Stimulated activated CD4-positive, alpha-beta T cell treated with anti-CD3 and anti-CD28 coated beads, Interleukin-4, amount 100 ng/mL, for 1 hour (primary cell): ENCODE measurements at places on chromosomes 7 and 10.

DNA sequence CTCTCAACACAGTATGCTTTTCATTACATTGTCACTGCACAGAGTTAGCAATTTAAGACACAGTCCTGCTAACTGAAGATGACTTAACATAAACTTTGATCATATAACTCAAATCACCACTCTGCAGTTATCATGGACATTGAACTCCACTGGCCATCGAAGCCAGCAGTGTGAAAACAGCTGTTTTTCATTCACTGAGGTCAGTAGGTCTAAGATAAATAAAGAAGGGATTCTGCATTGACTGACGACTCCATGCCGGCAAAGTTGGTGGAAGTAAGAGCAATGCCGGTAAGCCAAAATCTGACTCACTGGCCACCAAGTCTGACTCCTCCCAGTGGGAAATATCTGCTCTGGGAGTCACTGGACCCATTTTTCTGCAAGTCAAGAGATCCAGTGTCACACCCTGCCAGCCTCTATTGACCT is 449.9 kb upstream of the ANKRD30A start:
- DNase-seq: no peak

DNA sequence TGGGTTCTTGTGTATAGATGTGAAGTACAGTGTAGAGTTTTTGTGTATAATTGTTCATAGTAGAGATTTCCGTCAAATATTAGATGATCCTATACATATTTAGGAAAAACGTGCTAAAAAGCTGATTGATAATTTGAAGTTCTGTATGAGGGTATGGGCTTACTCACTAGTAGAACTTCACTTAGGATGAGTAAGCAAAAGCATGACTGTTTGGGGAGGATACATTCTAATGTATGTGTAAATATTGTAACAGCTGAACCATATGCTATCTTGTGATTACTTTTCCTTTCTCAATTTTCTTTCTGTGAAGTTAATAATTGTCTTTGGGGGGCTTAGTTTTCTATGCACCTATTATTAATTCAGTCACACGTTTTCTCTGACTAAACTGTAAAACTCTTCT is 53.2 kb upstream of the PDK4 start:
- DNase-seq: no peak

DNA sequence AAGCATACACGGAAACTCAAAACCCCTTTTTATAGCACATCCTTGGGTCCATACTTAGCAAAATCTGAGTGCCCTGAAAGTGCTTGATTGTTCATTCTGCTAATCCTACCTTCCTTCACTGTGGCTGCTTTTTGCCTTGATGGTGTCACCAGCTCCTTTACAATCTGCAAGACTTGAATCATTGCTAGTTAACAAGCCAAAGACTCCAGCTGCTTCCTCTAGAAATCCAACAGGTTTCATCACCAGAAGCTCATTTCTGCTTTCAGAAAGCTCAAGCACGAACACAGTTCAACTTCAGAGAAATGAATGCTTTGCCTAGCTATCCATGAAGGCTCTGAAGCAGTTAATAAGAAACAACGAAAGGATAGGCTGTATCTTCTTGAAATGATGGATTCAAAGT is 38.0 kb downstream of the USP6NL start:
- no peak for DNase-seq

- no peak for DNase-seq
Observed at GRCh38 chr10:76559892-76560220, 1077.8 kb downstream of the KCNMA1 start.

DNA sequence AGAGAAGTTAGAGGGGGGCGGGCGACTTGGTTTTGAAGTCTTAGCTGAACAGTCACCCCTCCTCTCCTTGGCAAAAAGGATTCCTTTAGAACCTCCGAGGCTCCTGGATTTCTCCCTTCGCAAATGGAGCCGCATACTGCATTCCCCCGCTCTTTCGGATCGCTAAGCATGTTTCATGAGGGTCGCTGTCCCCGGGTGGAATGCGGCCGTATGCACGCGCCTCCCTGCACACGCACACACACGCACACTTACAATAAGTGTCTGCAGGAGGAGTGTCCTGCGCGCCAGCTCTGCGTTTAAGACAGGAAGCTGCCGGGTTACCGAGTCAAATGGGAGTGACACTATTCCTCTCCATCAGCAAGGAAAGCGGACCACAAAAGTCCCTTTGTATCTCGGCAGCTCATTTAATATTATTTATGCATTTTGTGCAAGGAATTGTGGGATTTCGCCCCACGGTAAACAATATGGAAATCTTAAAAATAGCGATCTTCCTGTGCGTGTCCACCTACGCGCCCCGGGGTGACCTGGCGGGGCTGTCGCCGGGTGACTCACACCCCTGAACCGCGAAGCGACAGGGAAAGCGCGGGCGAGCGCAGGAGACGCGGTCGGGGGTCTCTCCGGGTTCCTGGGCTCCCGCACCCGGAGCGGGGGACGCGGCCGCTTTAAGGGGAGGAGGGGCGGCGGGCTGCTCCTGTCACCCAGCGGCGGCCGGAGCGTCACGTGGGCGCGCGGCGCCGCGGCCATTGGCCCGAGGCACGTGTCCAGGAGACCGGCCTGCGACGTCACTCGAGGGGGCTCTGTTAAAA is 988 bp upstream of the EN2 start:
- DNase-seq: peak; percentile 36

GRCh38 chr10:22699976-22700375 is 14.4 kb downstream of the PIP4K2A start:
- no peak for DNase-seq

- DNase-seq: no peak
Observed at GRCh38 chr10:955820-956217, 24.3 kb upstream of the LARP4B start.

DNA sequence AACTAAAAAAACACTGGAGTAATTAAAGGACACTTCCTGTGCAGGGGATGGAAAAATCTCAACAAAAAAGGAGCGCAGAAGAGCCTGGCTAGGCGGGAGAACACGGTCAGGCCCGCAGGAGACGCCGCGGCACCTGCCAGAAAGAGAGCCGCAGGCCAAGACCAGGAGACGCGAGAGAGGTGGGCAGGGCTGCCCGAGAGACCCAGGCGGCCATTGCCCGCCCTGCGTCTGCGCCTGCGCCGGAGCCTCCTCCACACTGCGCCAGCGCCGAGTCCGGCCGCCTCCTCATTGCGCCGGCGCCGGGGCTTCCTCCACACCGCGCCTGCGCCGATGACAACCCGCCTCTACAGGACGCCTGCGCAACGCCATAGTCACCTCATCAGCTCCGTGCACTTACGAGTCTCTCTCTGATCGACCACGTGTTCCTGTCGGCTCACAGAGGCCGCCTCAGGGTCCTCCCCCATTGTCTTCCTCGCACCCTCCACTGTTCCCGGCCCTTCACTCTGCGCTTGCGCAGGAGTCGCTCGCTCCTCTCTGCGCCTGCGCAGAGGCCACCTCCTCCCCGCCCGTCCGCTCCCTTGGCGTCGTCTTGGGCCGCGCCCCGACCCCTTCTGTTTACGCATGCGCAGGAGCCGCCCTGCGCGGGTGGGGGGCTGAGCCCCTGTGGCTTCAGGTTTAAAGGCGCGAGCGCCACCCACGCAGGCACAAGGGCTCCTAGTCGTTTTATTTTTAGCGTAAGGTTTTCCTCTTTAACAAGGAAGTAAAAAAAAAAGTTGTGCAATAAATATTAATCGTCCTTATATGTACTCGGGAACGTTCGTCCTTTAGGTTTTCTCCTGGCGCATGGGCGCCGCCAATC is 43.2 kb upstream of the FAM20C start:
- DNase-seq: peak; percentile 97

DNA sequence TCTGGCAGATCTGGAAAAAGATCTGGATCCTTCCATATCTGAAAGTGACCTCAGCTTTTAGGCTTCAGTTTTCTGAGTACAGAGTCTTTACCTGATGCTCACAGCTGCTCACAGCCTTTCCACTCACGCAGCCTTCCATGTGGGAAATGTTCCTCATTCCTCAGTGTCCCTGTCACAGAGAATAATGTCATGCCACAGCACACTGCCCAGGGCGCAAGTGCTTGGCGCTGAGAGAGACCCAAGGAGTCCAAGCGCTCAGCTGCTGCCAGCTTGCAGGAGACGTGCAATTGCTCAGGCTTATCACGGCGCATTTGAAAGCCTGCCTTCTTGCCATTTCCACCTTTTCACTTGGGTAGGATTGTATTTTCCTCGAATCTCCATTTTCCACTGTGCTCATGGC is 271.9 kb upstream of the MKI67 start:
- no peak for DNase-seq

DNA sequence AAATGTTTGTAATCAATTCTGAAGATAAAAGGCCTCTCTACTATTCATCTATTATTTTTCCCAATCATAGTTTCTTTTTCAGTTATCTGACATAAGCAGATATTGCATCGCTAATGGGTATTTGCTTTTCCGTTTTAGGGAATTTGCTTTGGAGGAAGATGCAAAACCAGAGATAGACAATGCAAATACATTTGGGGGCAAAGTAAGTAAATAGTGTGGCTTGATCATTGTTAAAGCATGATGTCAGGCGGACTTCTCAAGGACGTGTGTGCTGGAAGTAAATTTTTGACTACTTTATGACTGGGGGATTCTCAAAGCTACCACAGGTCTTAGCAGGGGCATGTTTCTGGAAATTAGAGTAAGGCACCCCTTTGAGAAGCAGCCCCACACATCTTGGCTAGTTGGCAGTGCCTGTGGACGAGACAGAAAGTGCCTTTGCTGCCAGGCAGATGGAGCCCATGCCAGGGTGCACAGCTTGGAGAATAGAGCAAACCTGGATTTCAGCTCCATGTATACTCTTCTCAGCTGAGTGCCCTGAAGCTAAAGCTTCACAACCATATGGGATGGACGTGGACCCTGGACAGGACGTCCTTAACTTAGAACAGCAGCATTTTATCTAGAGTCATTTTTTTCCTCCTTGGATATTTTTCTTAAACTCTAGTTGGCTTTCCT is 68.6 kb downstream of the SRI start:
- no peak for DNase-seq

GRCh38 chr10:1043532-1043995 is 5.4 kb downstream of the IDI1 start:
- no peak for DNase-seq

DNA sequence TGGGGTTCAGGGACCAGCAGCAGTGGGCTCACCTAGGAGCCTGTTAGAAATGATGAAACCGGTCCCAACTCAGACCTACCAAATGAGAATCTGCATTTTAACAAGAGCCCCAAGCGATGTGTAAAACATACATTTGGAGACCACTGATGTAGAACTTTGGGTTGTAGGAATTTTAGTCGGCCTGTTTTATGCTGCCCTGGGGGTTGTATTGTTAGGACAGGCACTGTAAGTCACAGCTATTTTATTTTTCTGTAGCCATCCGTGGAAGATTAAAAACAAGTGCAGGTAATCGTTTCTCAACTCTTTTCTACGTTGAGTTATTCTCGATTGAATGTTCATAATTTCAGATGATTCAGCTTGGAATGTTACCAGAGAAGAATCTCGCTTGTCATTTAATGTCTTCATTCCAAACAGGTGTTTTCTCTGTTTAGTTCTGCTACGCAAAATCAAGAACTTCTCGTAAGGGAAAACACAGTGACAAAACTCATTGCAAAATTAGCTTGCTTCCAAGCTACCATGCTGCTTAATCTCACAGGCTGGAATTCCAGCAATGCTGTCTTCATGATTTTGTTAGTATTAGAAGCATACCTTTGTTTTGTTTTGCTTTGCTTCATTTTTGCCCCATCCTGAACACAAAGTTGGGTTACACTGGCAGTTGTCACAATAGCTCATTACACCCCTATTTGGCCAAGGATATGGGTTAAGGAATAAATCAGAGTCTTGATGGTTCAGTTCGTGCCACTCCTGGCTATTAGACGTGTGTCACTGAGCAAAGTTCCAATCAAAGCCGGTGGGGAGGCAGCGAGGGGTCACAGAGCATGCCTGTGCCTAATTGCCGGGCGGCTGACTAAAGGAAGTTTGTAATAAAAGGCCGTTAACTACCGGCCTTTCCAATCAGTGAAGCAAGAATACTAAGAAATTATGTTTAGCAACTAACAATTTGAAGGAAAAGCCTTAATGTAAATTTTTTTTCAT is 676.9 kb downstream of the GATA3 start:
- DNase-seq: no peak

DNA sequence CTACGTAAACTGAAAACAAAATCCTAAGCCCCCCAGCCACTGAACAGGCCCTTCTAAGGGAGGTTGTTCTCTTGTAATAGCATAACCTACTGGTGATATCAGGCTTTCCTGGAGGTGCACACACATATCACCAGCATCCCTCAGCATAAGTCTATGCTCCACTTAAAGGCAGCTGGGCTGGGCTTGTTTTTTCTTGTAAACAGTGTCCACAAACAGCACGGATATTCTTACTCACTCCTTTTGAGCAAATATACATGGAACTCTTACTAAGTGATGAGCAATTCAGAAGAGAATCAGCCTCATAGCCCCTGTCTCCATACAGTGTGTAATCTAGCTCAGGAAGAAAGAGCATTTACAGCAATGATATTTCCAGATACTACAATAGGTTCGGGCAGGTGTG is 2.4 kb downstream of the LRIT1 start:
- no peak for DNase-seq

GRCh38 chr7:148702876-148703670 is 4.4 kb downstream of the CUL1 start:
- no peak for DNase-seq

GRCh38 chr7:108178398-108178797 is 48.2 kb upstream of the LAMB4 start:
- DNase-seq: no peak

- DNase-seq: peak; percentile 2
Observed at GRCh38 chr10:106711313-106711906, 453.1 kb downstream of the SORCS1 start.

DNA sequence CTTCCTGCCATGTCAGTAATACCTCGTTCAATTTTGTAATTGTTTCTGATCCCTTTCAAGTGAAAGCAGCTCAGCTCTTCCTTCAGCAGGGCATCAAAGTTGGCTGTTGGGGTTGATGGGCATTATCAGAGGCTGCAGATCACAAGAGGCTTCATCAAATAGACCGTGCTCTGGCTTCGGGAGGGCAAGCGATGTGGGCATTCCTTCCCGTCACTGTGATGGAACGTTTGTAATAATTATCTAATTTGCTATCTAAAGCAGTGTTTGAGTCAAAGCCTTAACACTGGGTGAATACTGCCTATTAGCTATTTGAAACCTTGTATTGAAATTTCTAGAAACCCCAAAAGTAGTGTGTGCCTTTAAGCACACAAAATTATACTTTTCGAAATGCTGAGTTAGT is 170.1 kb downstream of the OTUD1 start:
- DNase-seq: no peak

GRCh38 chr10:128608791-128609190 is 482.6 kb upstream of the MKI67 start:
- no peak for DNase-seq

DNA sequence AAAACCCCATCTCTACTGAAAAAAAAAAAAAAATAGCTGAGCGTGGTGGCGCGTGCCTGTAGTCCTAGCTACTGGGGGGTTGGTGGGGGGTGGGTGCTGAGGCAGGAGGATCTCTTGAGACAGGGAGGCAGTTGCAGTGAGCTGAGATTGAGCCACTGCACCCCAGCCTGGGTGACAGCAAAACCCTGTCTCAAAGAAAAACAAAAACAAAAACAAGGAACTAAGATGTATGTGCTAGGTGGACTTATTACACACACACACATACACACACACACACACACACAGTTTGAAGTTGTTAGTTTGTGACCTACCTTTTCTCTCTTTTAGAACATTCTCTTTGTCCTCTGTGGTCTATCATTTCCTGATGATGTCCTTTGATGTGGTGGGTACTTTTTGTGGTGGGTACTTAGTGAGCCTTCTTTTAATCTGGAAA is 53.5 kb downstream of the EXOC6 start:
- no peak for DNase-seq

- DNase-seq: no peak
Observed at GRCh38 chr10:57320416-57320815, 947.3 kb downstream of the IPMK start.

- DNase-seq: no peak
Observed at GRCh38 chr10:28280652-28281051, 22.2 kb downstream of the MPP7 start.
